ENCODE measurements at places on chromosomes 2 and 18. TPM values are rescaled to one million over a fixed set of nuclear protein-coding genes. Genes with fewer than 3 reads are reported as not detected.

Gene BOLL
- total RNA-seq, result not detected

Gene DNER
- 2.6 TPM for total RNA-seq

Gene ANKRD29
- total RNA-seq, result 14.1 TPM

Gene ARHGAP28
- total RNA-seq, result 0.21 TPM

Gene GAL3ST2
- not detected for total RNA-seq

Measured in tracheal epithelial cell (primary cell).